ENCODE measurements at places on chromosomes 12 and 14.

- no peak for DNase-seq
These were observed 471.2 kb downstream of the RERGL start for GRCh38 chr12:17618831-17619230.

DNA sequence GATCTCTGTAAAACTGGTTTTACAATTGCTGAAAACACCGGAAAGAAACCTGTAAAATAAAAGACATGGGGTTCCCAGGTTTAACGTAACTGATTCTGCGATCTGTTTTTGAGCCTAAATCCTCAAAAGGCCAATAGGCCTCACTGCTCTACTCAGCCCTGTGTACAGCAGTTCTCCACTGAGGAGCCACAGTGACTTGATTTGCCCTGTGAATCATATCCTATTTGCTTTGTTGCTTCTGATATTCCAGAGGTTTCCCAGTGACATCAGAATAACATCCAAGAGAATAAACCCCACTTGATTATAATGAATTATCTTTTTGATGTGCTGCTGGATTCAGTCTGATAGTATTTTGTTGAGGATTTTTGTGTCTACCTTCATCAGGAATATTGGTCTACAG is 27.5 kb downstream of the MDM1 start:
- DNase-seq: no peak

DNA sequence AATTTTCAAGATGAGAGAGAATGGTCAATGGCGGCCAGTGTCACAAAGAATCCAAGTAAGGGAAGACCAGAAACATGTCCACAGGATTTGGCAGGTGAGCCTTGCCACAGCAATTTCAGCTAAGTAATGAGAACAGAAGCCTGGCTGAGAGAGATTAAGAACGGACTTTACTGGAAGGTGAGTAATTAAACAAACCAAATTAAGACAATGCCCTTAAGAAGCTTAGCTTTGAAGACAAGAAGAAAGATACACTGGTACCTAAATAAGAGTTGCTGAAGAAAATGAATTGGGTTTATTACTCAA is 145.4 kb upstream of the PLEKHG7 start:
- no peak for DNase-seq

GRCh38 chr12:4002601-4003000 is 129.4 kb upstream of the PARP11 start:
- DNase-seq: no peak

- no peak for DNase-seq
These were observed 286.5 kb downstream of the SOX5 start for GRCh38 chr12:23662966-23663365.

DNA sequence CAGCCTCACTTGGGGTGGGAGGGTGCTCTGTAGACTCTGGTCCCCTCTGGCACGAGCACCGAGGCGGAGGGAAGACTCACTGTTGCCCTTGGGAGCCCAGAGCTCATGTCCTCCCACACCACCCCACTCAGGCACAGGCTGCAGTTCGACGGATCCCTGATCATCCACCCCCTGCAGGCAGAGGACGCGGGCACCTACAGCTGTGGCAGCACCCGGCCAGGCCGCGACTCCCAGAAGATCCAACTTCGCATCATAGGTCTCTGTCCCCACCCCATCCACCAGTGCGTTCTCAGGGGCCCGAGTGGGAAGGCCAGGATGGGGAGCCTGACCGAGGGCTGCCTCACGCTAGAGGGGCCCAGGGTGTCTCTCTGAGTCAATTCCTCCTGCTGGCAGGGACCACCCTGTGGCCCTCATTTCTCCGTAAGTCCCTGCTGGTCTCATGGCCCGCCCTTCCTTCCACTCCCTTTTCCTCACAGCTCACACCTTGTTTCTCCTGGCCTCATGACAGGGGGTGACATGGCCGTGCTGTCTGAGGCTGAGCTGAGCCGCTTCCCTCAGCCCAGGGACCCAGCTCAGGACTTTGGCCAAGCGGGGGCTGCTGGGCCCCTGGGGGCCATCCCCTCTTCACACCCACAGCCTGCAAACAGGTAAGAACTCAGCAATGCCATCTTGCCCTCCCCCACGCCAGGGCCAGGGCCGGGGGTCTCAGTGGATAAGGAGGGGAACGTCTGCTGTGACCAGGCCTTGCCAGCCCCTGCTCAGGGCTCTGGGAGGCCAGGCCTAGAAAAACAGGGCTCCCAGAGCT is 27.0 kb downstream of the PAPLN start:
- DNase-seq: no peak

GRCh38 chr14:93011650-93012325 is 88.8 kb downstream of the CHGA start:
- no peak for DNase-seq

- no peak for DNase-seq
These were observed 87.2 kb downstream of the DAAM1 start for GRCh38 chr14:59275668-59276067.

DNA sequence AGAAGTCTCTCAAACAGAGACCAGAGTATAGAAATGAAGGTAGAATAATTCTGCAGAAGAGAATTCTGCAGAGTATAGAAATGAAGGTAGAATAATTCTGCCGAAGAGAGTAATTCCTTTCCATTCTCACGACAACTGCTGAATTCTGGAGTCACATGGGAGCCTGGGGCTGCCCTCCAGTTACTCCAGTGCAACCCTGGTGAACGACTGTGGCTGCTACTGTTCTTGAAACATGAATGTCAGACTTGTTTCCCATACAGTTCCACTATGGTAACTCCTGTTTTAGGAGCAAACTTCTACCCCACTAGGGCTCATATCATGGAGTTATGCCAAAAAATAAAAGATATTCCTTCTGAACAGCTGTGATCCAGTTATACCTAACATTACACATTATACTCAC is 164.4 kb downstream of the KICS2 start:
- no peak for DNase-seq

- no peak for DNase-seq
These were observed 61.8 kb upstream of the TMEM132C start for GRCh38 chr12:128205145-128205544.

- no peak for DNase-seq
These were observed 95.2 kb upstream of the HMGA2 start for GRCh38 chr12:65728848-65729793.

DNA sequence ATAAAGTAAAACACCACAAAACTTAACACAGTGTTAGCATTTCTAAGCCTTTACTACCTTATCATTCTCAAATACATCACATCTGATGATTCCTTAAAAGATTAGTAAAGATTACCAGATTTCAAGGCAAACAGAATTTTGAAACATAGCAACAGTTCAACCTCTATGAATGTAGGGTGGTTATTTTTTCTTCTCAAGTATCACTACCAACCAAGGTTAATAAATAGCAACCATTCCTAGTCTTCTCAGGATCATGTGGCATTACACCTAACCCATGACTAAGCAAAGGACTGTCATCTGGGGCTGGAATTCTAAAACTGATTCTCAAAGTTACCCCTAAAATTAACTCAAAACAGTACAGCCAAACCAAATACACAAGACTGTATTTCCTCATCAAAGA is 39.4 kb upstream of the CSRNP2 start:
- DNase-seq: no peak
